ENCODE measurements at places on chromosomes 6 and 20.

DNA sequence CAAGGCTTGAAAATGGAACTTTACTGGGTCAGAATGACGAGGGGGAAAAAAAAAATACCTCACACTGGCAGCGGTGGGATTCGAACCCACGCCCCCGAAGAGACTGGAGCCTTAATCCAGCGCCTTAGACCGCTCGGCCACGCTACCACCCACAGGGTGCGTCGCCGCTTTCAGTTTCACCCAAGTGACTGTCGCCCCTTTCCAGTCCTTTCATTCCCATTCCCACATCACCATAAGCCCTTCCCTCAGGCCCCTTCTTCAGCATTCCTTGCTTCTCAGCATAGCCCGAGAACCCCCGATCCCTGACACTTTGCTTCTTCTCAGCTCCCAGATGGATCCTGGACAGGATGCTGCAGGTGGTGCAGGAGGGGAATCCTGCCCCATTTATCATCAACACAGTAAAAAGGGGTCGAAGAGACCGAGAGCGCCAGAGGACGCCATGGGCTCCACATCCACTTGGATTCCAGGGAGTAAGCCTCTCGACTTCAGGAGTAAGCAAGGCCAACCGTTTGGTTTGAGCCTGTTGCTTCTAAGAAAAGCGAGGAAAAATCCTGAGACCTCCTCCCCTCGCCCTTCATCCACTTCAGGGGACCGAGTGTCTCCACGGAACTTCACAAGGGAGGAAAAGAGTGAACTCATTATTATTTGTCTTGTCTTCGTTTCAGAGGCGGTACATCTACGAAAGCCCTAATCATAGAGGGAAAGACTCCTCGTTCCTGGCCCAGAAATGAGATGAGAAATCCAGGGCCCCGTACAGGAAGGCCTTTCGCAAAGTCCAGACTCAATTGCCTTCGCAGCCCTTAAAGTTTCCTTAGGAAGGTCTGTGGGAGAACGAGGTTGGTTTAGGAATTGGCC lies 20.0 kb upstream of the TRIM27 start:
- DNase-seq = no peak

GRCh38 chr6:121531658-121532169 lies 96.3 kb downstream of the GJA1 start:
- no peak for DNase-seq

DNA sequence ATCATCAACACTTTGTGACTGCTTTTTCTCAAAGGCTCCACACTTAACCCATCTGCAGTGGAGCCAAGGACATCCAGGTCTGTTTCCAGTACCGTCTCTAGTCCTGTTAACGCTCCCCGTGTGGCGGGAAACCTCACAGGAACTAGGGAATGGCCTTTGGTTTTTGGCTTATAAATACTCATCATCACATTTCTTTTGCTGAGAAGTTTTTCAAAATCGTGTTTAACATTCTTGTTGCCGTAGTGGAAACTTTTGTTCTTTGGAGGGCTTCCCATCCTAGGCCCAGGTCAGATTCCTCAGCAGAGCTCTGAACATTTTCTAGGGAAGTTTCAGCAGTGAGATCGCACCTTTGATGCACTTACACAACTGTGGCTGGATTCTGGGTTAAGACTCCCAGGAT lies 24.6 kb downstream of the DAAM2 start:
- no peak for DNase-seq

- no peak for DNase-seq
These were observed 11.3 kb upstream of the AFDN start for GRCh38 chr6:167815296-167815980.

DNA sequence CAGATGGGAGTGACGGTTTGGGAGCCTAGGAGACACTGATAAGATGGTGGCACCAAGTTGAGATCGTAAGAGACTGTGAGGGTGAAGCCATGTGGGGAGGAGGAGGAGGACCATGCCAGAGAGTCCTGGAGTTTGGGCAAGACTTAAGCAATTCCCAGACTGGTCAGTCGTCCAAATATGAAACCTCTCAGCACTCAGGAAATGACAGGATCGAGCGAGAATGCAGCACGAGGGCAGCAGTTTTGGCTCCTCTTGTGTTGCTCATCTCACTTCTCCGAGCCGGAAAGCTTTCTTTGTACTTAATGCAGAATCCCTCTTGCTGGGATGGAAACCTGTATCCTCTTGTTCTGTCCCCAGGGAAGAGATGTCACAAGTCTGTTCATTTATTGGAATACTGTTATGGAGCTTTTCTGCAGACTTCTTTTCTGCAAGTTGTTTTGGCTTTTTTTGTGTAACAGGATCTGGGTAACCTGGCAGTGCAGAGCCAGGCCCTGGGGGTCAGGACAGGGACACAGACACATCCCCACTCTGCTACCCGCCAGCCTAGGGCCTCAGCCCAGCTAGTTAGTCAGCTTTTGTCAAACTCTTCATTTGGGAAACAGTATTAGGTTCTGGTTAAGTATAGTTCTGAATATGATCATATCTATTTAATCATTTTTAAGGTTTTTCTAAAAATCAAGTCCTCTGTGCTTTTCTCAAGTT lies 34.3 kb downstream of the FNDC1 start:
- DNase-seq = no peak

DNA sequence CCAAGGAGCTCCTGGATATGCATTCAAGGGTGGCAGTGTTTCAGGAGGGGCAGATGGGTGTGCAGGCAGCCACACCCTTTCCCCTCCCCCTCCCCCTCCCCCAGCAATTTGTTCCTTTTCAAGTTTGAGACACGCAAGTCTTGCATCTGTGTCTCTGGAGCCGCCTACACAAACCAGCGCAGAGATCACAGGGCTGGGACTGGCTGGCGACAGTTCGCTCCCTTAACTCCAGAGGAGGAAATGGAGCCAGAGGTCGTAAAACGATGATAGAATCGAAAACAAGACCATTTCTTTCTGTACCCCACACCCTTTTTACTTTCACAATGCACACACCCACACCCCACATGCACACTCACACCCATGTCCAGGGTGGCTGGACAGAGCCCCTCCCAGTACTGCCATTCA lies 163.1 kb downstream of the LY86 start:
- DNase-seq = no peak

DNA sequence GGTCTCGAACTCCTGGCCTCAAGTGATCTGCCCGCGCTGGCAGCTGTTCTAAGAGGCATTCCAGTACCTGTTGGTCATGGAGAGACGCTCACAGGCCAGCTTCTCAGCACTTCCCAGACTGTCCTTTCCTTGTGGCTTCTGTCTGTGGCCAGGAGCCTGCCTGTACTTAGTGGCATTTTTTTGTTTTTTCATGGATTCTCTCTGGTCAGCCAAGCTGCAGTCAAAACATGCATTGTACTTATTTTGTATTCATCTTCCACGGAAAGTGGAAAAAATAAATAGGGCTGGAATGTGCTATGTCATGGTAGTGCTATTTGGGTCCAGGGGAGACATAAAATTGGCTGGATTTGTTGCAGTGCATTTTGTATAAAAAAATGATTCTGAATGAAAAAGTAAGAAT lies 29.1 kb downstream of the ZDHHC14 start:
- no peak for DNase-seq

DNA sequence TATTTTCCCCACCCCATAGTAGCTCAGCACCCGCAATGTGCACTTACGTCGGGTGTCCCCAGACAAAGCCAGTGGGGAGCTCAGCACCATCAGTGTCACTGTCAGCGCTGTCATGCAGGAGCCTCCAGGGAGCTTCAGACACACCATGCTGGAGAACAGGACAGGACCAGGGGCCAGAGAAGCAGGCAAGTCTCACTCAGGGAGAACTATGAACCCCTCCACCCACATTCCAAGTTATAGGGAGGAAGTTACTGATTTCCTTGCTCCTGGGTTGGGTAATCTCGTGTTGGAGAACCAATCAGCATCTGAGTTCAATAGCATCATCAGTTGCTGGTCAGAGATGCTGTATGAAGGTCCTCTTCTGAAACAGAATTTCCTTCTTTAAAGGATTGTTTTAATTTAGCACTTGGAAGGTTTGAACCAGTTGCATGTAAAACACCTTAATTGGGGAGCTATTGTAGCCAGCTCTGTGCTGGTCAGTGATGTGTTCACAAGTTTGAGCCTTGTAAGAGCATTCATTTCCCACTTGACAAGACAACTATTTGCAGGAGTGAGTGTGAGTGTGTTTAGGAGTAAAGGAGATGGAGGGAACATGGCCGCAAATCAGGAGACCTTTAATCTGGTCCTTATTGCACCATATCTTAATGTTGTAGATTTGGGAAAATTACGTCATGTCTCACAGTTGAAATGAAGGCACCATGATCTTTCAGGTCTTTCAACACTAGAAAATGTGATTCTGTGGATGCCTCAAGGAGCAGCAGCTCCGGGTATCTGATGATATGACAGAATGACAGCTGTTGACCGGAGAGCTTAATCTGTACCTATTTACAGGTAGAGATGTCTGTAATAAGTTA lies at the start of gene HLA-DRB1:
HLA-DRB1 (minus strand) TSS at position 253 of the 854 bp plus-strand sequence; CDS start at position 147, 106 bp downstream.
- no peak for DNase-seq

- no peak for DNase-seq
These were observed 293.2 kb downstream of the BTBD9 start for GRCh38 chr6:38346291-38347079.

- DNase-seq = peak; percentile 32
These were observed 93.7 kb downstream of the PROKR2 start for GRCh38 chr20:5222919-5223634.

- DNase-seq = no peak
These were observed 38.3 kb downstream of the MAFB start for GRCh38 chr20:40650707-40651106.

GRCh38 chr6:100261486-100261885 lies 203.2 kb downstream of the SIM1 start:
- DNase-seq = no peak

- no peak for DNase-seq
These were observed 27.1 kb upstream of the RIPK1 start for GRCh38 chr6:3041147-3041546.

DNA sequence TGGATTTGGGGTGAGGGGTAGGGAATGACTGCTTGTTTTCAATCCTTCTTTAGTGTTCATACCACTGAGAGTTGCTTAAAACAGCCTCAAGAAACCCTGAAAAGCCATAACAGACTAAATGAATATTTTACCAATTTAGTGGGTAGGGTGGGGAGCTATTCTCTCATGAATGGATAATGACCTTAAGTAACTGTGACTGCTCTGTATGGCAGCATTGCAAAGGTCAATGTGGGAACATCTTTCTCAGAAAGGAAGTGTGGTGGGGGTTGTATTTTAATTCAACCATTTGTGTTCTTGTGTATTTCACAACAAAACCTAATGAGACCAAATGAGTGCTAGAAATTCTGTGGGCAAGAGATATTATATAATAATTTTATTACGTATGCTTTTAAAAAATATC lies 55.7 kb downstream of the PHACTR2 start:
- DNase-seq = no peak

DNA sequence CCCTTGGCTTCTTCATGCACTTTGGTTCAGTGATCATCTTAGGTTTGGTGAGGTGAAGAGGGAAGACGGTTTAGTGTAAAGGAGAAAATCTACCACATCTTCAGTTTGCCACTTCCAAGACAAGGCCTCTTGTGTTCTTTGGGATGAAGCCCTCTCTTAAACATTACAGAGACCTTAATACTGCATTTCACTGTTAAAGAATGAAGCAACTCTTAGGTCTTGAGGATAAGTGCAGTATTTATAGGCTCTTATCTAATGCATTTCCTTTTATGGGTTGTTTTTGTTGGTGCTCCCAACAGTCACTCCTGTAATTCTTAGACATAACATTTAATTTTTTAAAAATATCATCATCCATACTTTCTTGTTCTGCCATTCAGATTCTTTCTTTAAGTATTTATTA lies 139.9 kb upstream of the LAMP5 start:
- DNase-seq = no peak

DNA sequence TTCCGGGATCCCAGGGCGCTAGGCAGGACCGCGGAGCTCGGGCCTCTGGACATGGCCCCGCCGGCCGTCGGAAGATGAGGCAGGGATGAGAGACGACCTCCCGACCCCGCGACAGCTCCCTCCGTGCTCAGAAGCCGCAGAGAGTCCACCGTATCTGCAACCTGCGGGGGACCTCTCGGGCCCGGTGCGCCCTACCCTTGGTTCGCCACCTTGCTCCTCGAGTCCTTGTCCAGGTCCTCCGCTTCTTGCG lies 301 bp downstream of the PPP1R3D start:
- peak; percentile 31 for DNase-seq

GRCh38 chr20:60117065-60117464 lies 158.8 kb downstream of the CDH26 start:
- DNase-seq = no peak

- DNase-seq = no peak
These were observed 8.1 kb downstream of the L3MBTL1 start for GRCh38 chr20:43515628-43516027.

DNA sequence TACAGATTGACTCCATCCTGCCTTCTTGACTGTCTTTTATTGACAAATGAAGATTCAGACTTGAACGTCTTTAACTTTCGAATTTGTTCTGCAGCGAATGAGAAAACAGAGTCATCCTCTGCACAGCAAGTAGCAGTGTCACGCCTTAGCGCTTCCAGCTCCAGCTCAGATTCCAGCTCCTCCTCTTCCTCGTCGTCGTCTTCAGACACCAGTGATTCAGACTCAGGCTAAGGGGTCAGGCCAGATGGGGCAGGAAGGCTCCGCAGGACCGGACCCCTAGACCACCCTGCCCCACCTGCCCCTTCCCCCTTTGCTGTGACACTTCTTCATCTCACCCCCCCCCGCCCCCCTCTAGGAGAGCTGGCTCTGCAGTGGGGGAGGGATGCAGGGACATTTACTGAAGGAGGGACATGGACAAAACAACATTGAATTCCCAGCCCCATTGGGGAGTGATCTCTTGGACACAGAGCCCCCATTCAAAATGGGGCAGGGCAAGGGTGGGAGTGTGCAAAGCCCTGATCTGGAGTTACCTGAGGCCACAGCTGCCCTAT lies 12.2 kb downstream of the BRD2 start:
- no peak for DNase-seq

DNA sequence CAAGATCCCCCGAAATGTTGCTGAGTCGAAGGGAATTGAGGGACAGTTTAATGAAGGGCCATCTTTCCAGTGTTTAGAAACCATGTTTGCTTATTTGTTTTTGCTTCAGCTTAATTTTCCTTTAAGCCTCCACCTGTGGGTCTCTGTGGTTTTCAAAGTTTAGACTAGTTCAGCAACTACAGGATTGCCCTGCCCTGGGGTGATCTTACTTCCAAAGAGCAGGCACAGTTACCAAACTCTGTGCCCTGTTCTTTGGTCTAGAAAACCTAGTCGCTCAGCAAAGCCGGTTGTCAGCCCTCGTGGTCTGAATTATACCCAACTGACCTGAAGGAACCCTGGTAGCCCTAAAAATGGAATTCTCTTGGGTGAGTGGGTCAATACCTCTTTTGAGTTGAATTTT lies 219.2 kb upstream of the GMDS start:
- no peak for DNase-seq

DNA sequence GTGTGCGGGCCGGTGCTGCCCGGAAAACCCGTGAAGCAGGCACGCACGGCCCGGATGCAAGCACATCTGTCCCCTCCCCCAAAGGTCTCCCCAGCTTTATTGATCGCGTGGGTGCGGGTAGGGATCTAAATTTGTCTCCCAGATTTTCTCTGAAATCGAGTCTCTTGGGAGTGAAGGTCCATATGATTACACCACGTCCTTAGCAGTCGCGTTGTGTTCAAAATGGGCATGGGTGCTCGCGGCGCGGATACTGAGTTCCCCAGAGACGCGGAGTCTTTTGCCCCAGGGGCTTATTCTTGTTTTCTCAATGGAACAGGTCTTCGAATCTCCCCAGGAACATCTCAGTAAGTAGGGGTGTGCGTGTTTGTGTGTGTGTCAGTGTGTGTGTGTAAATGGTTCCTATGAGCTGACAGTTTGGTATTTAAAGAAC lies 2.8 kb upstream of the ZNF292 start:
- no peak for DNase-seq

GRCh38 chr20:58747211-58747610 lies 54.6 kb downstream of the NPEPL1 start:
- DNase-seq = no peak

- DNase-seq = no peak
These were observed 207.4 kb upstream of the RAB32 start for GRCh38 chr6:146336191-146336590.
